ENCODE measurements at places on chromosomes 1 and 21. TPM values are rescaled to one million over a fixed set of nuclear protein-coding genes. Genes with fewer than 3 reads are reported as not detected.

TNFAIP8L2 gene
- total RNA-seq = 4.6 TPM

TXLNA gene
- total RNA-seq = 43.6 TPM

C1orf116 gene
- 0.17 TPM for total RNA-seq

ATAD3C gene
- total RNA-seq = 0.83 TPM

SYT2 gene
- total RNA-seq = 0.19 TPM

WDR64 gene
- total RNA-seq = not detected

DDR2 gene
- total RNA-seq = 194 TPM

ZNF695 gene
- total RNA-seq = not detected

RALGPS2 gene
- total RNA-seq = 9.3 TPM

CYB561D1 gene
- total RNA-seq = 6.3 TPM

FMN2 gene
- 1.5 TPM for total RNA-seq

S100A14 gene
- 1.0 TPM for total RNA-seq

ASCL5 gene
- total RNA-seq = not detected

CTH gene
- total RNA-seq = 4.3 TPM

MTF2 gene
- total RNA-seq = 7.1 TPM

CFHR1 gene
- not detected for total RNA-seq

FBXO28 gene
- 29.8 TPM for total RNA-seq

WNT2B gene
- 4.7 TPM for total RNA-seq

STYXL2 gene
- total RNA-seq = 0.46 TPM

EFNA1 gene
- total RNA-seq = 11.2 TPM

USH2A gene
- under 0.01 TPM for total RNA-seq

DEPDC1 gene
- 0.52 TPM for total RNA-seq

SPRR2F gene
- total RNA-seq = not detected

S100A2 gene
- 0.34 TPM for total RNA-seq

ARMH1 gene
- total RNA-seq = 0.42 TPM

NFASC gene
- 61.9 TPM for total RNA-seq

PRKAA2 gene
- total RNA-seq = 32.6 TPM

WNT3A gene
- not detected for total RNA-seq

FOXO6 gene
- 1.3 TPM for total RNA-seq

UBASH3A gene
- total RNA-seq = 0.78 TPM

UBL4B gene
- not detected for total RNA-seq

OR2L13 gene
- total RNA-seq = not detected

PTBP2 gene
- 111 TPM for total RNA-seq

FCRL4 gene
- total RNA-seq = not detected

APCS gene
- total RNA-seq = not detected

FGGY gene
- 23.3 TPM for total RNA-seq

MTMR11 gene
- 9.9 TPM for total RNA-seq

CPLANE2 gene
- total RNA-seq = 8.1 TPM

BNIPL gene
- total RNA-seq = under 0.01 TPM

OVAAL gene
- not detected for total RNA-seq

FCER1A gene
- 8.3 TPM for total RNA-seq

PAX7 gene
- not detected for total RNA-seq

TRMT1L gene
- 16.6 TPM for total RNA-seq

Data from esophagus muscularis mucosa (tissue), 4 donors.